HAP-1 (cell line): ENCODE measurements at places on chromosomes 7 and 10.

DNA sequence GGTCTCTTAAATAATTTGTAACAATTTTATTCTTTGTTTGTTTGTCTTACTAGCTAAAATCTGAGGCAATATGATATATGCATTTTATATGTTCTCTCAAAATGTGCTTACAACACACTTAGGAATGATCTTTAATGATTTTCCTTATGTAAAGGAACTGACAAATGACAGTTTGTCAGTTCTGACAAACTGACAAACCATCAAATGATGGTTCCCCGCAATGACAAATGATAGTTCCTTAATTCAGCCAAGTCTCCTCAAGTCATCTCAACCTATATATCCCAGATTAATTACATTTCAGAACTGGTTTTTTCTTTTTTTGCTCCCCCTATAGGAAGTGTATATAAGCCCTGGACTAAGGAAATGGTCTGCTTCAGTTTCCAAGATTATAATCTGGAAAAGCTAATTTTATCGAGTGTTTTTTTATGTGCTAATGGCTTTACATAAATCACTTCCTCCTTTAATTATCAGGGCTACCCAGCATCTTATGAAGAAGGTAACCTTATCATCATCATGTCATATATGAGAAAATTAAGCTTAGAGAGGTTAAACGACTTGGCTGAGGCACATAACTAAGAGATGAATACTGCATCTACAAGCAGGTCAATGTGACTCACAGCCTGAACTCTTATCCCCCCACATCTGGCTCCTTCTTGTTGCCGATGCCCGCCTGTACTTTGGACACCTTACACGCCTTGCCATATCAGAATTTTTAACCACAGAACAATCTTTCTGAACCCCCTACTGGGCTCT, 75.1 kb downstream of the RELN start:
- no peak for DNase-seq

DNA sequence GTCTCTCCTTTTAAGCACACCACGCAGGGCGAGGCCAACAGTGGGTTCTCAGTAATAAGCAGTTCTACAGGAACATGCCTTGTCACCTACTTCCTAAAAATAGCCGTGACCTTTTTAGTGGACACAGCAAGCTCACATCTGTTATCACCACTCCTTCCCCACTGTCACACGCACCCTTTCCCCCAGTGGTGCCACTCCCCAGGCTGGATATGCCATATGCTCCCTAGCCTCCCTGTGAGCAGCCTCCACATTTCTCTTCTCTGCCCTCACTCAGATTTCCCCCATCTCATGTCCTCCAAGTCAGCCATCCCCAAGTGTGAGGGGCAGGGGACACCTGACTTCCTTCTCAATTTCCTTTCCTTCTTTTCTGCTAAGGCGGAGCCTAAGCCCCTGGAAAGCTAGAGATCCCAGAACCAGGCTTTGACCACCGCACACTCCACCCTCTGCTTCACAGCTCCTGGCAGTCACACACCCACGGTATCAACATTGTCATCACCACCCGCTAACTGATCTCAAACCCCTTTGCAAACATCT, 3.7 kb downstream of the ANXA11 start:
- DNase-seq, result no peak

- no peak for DNase-seq
Measured at GRCh38 chr10:132457328-132458070, 60.5 kb downstream of the PWWP2B start.

- no peak for DNase-seq
Measured at GRCh38 chr10:75405598-75406461, 4.3 kb upstream of the ZNF503 start.

DNA sequence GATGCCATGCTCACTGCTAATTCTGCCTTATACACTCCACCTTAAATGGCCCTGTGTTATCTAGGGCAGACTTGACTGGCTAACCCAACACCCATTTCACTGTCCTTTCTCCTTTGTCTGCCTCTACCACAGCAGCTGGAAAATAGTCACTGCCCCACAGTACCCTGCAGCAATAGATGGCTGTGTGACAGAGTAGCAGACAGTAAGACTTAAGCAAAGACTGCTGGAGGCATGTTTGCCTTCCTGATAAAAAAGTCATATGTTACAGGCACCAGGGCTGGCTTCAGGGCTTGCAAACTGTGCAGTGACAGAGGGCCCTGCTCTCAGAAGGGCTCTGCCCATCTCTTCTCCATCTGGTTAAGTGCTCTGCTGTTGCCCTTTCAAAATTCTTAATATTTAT, 332.6 kb upstream of the GHITM start:
- no peak for DNase-seq
